AG08395 (cell line): ENCODE measurements at places on chromosomes 5 and 9.

DNA sequence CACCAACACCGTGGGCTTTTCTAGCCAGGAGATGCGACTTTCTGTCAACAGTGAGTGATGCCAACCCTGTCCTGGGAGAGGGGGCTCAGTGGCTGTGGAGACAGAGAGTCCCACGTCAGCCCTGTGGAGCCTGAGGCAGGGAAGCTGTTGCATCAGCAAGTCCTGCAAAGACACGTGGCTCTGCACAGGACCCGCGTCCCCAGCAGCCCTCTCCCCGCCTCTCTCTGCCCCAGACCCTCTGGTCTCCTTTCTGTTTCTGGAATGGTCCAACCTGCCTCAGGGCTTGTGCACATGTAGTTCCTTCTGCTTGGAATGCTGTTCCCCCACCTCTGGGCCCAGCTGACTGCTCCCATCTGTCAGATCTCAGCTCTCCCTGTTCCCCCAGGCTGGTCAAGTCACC is 60.4 kb downstream of the HMCN2 start:
- DNase-seq = no peak

GRCh38 chr5:18243846-18244245 is 609.6 kb downstream of the TAF11L14 start:
- no peak for DNase-seq

DNA sequence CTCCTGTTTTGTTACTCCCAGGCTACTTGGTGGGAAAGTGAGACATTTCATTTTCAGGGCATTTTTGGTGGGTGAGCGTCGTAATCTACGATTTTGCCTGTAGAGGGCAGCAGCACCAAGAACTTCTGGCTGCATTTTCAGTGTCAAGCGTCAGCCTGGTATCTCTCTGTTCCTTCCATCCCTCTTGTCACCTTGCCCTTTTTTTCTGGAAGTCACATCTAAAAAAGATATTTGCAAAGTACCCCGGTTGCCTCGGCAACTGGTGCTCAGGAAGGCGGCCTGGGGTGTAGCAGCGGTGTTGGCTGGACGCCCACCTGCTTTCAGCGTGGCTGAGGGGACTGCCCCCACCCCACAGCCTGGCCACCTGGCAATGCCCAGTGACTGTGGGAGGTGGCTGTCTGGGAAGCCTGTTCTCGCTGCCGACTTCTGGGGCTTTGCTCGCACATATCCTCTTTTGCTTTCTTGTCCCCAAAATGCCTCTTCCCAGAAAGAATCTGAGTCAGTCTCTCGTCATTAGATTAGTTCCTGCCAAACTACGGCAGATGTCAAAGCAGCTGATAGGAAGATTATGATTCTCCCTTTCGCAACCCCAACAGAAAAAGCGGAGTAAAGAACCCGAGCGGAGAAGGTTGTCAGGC is 84.5 kb downstream of the ACER2 start:
- DNase-seq = peak; percentile 77

- peak; percentile 8 for DNase-seq
Observed at GRCh38 chr5:100553209-100553608, 18.0 kb downstream of the FAM174A start.

GRCh38 chr9:119963798-119964372 is 594.6 kb upstream of the BRINP1 start:
- DNase-seq = peak; percentile 89

- no peak for DNase-seq
Observed at GRCh38 chr5:9182899-9183695, 362.8 kb downstream of the SEMA5A start.

- DNase-seq = no peak
Observed at GRCh38 chr9:78664370-78664769, 367.4 kb downstream of the PSAT1 start.

DNA sequence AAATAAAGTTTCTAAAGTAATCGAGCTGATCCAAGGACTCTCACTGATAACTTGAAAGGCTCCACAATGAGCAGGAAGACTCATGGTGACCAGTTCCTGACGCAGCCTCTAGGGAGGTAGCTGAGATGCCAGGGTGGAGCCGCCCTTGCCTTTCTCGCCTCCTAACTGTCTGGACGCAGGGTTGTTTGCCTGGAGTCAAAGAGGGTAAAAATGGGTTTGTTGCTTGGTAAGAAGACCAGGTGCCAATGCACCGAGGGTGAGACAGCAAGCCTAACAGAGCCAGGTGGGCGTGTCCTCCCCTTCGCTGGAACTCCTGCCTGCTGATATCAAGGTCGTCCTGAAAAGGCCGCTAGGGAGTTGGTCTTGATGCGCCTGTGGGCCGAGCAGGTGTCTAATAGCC is 48.6 kb upstream of the FCN1 start:
- DNase-seq = no peak

- no peak for DNase-seq
Observed at GRCh38 chr5:96869372-96869641, 7.0 kb upstream of the ERAP2 start.

- DNase-seq = no peak
Observed at GRCh38 chr5:133523013-133523658, 89.2 kb downstream of the FSTL4 start.

DNA sequence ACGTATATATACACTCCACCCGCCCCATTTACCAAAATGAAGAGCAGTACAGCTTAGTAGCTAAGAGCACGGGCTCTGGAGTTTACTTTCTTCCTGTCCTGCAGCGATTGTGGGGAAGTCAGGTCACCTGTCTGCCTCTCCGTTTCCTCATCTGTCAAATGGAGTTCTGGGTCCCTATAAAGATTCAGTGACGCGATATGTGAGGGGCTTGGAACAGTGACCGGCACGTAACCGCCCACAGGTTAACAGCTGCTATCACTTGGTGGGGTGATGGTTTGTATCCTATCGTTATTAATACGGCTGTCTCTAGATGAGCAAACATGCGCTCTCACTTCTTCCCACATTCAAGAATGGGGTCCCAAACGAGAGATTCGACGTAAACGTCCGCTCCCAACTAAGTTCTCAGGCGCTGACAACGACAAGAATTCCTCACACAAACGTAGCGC is 426 bp downstream of the FAM114A2 start:
- DNase-seq = no peak

GRCh38 chr5:64834037-64834436 is 65.3 kb downstream of the CWC27 start:
- no peak for DNase-seq

DNA sequence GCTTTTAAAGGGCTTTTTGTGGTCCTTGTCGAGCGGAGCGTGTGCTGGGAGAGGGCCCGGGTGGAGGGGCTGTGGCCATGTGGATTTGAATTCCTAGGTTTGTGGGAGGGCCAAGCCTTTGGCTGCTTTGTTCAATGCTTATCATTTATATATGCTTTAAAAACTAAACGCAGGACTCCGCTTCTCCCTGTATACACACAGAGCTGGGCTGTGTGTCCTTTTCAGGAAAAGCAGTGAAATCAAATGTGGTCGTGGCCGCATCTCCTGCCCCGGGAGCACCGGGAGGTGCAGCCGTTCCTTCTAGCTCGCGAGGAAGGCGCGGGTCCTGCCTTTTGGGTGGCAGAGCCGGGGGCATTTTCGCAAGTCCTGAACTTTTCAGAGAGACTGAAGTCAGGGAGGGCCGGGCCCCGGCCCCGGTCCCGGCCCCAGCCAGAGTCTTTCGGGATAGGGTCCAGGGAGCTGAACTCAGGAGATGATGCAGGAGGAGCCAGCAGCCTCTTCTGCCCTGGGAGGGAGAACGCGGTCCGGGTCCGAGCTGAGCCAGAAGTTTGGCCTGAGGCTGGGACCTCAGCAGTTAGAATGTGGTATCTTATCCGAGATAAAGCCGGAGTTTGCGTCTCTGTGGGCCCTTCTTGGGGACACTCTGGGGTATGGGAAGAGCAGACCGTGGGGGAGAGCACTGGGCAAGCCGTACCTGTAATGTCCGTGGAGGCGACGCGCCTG is 158.8 kb downstream of the C9orf152 start:
- peak; percentile 23 for DNase-seq

- DNase-seq = no peak
Observed at GRCh38 chr5:1292139-1292538, 2.7 kb downstream of the TERT start.

- DNase-seq = peak; percentile 78
Observed at GRCh38 chr5:81232464-81233079, 550 bp upstream of the CKMT2 start.

GRCh38 chr9:20312732-20313131 is 309.6 kb downstream of the MLLT3 start:
- no peak for DNase-seq
